SW 1271 (cell line): ENCODE measurements at places on chromosomes 12 and 14.
A peak's percentile ranks its signal among the peaks of the same experiment; 100 is the strongest.

GRCh38 chr14:104277416-104278213 lies 139.2 kb downstream of the KIF26A start:
- no peak for DNase-seq

DNA sequence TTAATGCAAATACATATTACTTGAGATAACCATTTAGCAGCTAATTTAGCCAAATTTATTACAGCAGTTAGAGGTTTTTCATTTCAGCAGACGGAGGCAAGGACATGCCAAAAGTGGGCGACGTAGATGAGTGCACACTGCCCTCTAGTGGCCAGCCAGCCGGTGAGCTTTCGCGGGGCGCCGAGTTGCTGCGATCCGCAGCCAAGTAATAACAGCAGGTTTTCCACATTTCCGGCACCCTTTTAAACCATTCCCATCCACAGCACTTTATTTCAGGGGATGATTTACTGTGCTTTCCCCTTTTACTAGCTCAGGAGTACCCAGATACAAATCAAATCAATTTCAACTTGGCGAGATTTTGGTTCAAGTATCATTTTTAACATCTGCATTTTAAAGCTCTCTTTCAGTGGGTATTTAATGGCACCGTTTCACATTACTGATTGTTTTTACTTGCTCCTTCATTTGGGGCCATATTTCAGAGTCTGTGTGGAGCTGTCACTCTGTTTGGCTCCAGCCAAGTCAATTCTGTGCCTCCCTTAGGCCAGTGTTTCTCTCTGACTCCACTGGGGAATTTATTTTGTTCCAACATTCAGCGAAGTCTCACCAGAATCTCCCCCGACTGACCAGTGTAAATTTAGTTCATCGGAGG lies 158.0 kb downstream of the EGLN3 start:
- DNase-seq: peak; percentile 57

DNA sequence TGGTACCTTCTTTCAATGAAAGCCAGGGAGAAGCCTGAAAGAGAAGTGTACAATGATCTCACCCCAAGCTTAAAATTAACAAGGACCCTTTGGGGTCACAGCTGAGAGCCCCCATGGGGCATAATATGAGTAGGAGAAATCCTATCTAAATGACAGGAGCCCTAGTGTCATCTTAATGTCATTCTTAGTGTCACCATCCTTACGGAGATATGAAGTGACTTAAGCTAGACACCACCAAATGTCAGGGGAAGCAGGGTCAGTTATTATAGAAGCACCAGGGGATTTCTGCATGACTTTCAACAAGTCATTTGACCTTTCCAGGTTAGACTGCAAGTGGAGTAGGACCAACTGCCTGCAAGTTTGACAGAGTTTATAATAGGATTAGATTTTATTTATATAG lies 28.9 kb upstream of the STON2 start:
- no peak for DNase-seq

- DNase-seq: no peak
Measured at GRCh38 chr12:59708484-59708883, 112.7 kb downstream of the SLC16A7 start.

- DNase-seq: peak; percentile 37
Measured at GRCh38 chr14:54503486-54503885, 6.2 kb upstream of the CGRRF1 start.

- no peak for DNase-seq
Measured at GRCh38 chr14:55381561-55381960, 30.1 kb downstream of the ATG14 start.

GRCh38 chr14:97634751-97635150 lies 837.6 kb downstream of the VRK1 start:
- DNase-seq: no peak

- no peak for DNase-seq
Measured at GRCh38 chr12:103462675-103463074, 33.1 kb downstream of the C12orf42 start.

DNA sequence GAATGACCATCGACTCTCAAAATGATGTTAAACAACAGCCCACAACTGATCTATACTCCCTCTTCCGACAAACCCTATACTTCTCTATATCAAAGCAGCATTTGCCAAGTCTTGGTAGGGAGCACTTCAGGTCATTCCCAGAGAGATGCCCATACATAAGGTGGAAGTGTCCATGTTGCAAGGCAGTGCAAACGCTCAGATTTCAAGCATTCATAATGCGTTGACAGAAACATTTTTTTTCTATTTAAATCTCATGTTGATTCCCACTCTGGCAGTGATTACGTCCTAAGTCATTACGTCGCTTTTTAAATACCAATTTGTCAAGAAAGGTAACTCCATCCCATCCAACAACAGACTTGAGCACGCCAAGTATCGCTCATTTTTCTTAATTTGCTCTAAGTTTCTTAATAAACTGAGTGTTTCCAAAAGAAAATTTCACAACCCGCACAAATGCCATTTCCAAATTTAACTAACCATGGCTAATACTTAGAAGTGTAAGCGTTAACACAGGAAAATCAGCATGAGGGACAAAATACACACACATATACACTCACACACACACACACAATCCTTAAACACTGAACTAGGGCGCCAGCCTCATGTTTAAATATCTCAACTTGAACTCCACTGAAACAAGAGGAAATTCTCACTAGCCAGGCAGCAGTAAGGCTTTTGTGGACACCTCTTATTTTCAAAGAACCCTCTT lies 1.1 kb downstream of the GXYLT1 start:
- no peak for DNase-seq

GRCh38 chr12:54350743-54351142 lies 13.5 kb downstream of the GPR84 start:
- no peak for DNase-seq

GRCh38 chr12:93624595-93625294 lies 52.3 kb downstream of the SOCS2 start:
- peak; percentile 98 for DNase-seq

DNA sequence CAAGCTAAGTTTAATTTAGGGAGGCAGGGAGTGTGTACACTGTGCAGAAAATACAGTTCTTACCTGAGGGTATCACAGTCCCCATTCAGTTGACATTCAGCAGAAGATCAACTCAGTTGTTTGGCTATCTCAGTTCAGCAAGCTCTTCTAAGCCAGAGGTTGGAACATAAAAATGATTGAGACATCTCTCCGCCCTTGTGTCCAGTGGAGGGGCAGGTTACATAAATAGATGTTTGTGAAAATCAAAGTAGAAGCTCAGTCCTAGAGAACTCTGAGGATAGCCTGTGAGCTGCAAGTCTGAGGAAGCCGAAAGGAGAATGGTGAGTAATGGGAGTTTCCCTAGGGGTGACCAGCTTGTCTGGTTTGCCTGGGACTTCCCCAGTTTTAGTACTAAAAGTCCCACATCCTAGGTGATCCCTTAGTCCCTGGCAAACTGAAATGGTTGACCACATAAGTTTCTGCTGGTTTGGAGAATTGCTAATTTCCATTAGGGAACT lies 251.4 kb upstream of the ATP2B1 start:
- no peak for DNase-seq

DNA sequence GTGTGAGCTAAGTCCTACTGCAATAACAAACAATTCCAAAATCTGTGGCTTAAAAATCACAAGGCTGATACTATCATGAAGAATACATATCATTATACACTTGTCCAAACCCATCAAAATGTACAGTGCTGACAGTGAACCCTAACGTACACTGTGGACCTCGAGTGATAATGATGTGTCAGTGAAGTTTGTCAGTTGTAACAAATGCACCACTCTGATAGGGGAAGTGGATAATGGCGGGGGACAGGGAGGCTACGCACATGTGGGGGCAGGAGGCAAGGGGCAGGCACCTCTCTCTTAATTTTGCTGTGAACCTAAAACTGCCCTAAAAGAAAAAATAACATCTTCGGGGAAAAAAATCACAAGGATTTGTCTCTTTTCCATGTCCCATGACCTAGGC lies 100.0 kb downstream of the VRK1 start:
- no peak for DNase-seq

GRCh38 chr12:103768467-103769123 lies 72.4 kb downstream of the NT5DC3 start:
- DNase-seq: peak; percentile 31

- no peak for DNase-seq
Measured at GRCh38 chr12:109652977-109653264, 60.7 kb upstream of the FAM222A start.

DNA sequence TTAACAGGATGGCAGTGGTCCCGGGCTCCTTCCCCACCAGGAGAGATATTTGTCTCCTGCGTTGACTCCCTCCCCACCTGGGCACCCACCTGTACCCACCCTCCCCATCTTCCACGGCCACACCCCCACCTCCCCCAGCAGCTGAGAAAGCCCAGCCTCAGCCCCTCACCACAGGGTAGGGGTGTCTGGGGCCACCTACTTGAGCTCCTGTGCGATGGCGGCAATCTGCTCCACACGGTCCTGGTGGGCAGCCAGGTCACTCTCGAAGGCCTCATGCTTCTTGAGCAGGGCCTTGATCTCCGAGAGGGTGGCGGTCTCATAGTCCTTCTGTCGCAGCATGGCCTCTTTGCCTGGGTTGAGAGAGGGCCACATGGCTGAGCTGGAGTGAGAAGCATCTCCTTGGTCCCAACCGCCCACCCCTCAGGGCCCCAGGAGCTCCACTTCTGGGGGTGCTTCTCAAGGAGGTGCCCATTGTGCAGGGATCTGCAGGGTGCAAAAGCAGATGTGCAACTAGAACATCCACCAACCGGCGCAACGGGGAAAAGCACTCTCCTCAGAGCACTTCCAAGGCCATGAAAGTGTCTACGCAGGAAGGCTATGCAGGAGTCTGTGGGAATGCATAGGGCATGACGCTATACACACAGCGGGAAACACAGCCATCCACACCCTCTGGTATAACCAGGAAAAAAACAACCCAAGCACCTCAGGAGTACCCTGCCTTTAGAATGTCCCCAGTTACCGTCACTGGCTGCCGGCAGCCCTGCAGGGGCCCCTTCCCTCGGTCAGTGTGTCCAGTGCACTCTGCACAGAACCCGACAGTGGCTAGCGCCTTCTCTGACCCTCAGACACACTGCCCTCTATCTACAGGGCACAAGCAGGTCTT lies 92.6 kb upstream of the ZFP36L1 start:
- DNase-seq: no peak

- no peak for DNase-seq
Measured at GRCh38 chr14:24238527-24239037, 3.8 kb downstream of the TINF2 start.

DNA sequence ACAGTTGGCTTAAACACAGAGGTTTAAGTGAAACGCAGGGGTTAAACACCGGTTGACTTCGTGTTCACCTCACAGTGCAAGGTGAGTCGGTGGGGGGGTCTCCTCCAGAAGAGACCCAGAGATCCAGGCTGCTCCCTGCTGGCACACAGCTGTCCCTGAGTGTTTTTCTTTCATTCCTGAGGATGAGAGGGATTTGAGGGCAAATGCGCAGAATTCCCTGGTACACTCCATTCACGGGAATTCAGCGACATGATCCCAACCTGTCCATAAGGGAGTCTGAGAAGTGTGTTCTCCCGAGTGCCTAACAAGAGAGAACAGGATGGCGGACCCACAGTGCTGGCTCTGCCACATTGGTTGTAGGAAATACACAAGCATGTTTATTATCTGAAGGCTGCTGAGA lies 107.2 kb upstream of the ESRRB start:
- DNase-seq: no peak

- DNase-seq: no peak
Measured at GRCh38 chr12:69916544-69917235, 91.7 kb downstream of the MYRFL start.

GRCh38 chr14:100022772-100023451 lies 42.3 kb upstream of the EVL start:
- no peak for DNase-seq

- no peak for DNase-seq
Measured at GRCh38 chr12:78914859-78915331, 50.3 kb downstream of the SYT1 start.

GRCh38 chr12:74849801-74850200 lies 312.2 kb downstream of the ATXN7L3B start:
- DNase-seq: no peak

GRCh38 chr14:94470311-94470710 lies 5.7 kb downstream of the SERPINA9 start:
- DNase-seq: no peak

GRCh38 chr14:103223818-103224352 lies 100.6 kb downstream of the TNFAIP2 start:
- no peak for DNase-seq

- no peak for DNase-seq
Measured at GRCh38 chr12:94150240-94151121, 2.1 kb downstream of the PLXNC1 start.

DNA sequence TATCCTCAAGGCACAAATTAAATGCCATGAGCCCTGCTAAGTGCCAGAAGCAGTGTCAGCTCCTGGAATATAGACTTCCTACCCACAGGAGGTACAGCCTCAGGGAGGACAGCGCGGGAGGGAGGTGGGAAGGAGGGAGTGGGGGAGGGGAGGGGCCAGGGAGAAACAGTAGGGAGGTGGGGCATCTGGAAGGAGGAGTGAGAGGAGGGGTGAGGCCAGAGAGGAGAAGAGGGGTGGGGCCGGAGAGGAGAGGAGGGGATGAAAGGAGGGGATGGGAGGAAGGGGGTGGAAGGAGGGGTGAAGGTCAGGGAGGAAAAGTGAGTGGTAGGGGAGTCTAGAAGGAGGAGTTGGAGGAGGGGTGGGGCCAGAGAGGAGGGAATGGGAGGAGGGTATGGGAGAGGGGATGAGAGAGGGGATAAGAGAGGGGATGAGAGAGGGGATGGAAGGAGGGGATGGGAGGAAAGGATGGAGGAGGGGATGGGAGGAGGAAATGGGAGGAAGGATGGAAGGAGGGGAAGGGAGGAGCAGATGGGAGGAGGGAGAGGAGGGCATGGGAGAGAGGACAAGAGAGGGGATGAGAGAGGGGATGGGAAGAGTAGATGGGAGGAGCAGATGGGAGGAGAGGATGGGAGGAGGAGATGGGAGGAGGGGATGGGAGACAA lies 9.2 kb upstream of the CCDC197 start:
- no peak for DNase-seq

GRCh38 chr12:66903782-66904396 lies 225.0 kb upstream of the GRIP1 start:
- no peak for DNase-seq

DNA sequence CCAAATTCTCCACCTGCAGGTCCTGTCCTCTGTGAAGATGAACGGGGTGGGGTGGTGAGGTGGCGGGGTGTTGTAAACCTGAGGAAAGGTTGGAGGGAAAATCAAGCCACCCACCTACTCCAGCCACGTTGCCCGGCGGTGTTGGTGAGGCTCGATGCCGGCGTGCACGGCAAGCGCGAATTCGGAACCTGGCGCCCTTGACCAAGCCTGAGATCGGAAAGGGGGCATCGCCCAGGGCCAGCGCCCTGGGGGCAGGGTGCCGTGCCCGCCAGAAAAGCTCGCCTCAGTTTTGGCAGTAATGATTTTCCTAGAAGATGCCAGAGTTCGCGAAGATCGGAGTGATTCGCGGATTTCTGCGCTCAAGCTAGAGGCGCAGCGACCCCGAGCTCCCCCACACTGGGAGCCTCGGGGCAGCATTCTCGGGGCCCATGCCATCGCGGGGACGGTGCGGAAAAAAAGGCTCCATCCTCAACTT lies 817 bp downstream of the STXBP6 start:
- DNase-seq: no peak
